ENCODE measurements at places on chromosomes 3 and 15.

GRCh38 chr3:39100500-39100886 is 6.9 kb downstream of the GORASP1 start:
- DNase-seq, result no peak

GRCh38 chr3:148873977-148874376 is 8.9 kb downstream of the CPA3 start:
- DNase-seq, result no peak

- no peak for DNase-seq
Measured at GRCh38 chr15:70147178-70147760, 49.6 kb upstream of the TLE3 start.

DNA sequence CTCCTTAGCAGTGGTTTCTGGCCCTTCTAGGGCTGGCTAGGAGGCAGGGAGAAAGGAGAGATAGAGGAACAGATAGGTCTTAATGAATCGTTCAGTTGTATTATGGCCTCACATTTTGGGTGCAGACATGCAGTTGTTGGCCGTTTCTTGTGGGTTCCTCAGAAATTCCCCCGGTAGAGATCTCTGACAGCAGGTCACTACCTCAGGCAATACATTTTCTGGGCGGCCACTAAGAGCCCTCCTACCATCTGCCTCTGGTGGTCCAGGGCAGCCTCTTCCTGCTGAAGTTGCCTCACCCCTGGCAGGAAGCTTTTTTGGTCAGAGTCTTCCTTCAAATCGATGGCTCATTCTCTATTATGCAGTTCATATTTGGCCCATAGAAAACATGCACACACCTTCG is 266.1 kb downstream of the SV2B start:
- DNase-seq, result no peak

DNA sequence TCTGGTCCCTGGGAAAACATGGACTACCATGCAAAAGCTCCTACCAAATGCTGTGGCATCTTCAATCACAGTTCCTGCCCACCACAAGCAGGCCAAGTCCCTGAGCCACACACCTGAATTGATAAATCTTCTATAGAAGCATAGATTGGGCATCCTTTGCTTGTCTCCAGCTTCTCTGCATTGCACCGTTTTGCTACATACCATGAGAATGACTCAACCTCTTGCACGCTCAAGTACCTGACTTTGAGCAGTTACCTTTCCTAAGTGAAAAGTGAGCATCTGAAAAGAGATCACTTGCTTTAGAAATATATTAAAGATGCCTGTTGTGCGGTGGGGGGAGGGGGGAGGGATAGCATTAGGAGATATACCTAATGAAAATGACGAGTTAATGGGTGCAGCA is 31.3 kb downstream of the GATM start:
- no peak for DNase-seq

DNA sequence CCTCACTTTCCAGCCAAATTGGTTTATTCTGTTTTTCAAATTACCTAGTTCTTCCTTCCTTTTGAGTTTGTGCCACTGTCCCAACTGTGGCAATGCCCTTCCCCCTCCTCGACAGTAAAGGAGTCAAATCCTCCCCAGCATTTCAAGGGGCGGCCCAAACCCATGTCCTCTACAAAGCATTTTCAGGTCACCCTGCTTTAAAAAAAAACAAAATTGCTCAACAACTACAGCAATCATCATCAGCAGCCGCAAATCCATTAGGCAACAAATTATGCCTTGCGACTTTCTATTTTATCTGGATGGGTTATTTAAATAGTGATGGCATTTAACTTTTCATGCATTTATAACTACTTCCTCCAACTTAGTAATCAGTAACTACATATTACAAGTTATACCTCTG is 32.7 kb downstream of the PLD1 start:
- DNase-seq, result no peak

GRCh38 chr3:113717818-113718217 is 21.4 kb upstream of the USF3 start:
- no peak for DNase-seq

DNA sequence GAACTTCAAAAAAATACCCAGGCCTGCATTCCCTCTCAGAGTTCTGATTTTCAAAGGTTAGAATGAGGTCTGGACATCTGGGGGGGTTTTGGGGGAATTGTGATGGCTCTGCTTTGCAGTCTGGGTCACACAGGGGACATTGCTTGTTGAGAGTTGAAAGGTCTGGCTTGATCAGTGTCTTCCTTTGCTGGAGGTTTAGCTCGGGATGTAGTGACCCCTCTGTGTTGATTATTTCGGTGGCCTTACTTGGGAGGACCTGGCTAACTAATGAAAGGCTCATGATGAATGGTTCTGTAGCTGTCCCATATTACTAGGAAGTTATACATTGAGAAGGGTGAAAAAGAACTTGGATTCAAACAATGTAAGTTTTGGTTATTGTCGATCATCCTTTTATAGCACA is 23.7 kb downstream of the TPM1 start:
- DNase-seq, result no peak

DNA sequence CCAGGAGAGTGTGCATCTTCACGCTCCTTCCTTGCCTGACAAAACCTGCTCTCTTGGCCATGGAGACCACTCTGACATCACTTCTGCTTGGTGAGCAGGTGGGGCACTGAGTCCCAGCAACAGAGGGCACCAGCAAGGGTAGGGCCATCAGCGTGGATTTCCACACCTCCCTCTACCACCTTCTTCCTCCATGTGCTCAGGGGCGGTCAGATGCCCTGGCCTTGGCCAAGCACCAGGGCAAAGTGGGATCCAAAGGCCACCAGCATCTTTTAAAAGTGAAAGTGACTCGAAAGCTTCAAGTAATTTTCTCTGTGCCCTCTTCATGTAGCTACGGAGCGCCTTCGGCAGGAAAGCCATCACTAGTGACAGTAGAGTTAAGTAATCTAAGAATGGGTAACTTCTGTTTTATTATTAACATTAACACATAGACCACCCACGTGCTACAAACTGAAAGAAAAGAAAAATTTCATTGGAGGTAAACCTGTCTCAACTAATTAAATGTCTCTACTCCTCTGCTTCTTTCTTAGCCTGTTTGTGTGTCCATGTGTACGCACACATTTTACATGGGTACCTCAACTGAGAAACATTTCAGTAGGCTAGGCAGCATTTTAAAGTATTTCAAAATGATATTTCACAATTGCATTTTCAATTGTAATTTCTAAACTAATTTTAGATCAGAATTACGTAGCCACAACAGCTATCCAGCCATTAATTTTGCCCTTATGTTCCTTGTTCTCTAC is 57.9 kb downstream of the CHSY1 start:
- no peak for DNase-seq

- DNase-seq, result peak; percentile 46
Measured at GRCh38 chr3:126197854-126198584, 17.6 kb upstream of the ALDH1L1 start.

GRCh38 chr3:162368417-162368816 is 871.8 kb downstream of the OTOL1 start:
- DNase-seq, result no peak

DNA sequence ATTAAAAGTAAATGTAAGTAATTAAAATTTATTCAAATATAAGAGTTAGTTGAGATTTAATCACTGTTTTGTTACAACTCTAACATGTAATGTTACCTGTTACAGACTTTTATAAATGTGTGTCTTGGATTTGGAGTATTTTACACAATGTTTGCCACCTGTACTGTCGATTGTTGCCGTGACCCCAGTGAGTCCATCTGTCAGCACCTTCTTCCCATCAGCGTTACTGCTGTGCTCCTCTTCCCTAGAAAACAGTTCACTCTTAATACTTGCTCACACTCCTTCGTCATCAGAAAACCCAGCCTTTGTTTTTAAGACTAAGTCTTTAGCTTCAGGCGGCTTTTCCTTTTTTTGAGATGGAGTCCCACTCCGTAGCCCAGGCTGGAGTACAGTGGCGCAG is 40.5 kb upstream of the FBXL22 start:
- no peak for DNase-seq

GRCh38 chr15:99168601-99169580 is 64.0 kb downstream of the SYNM start:
- DNase-seq, result no peak

- DNase-seq, result no peak
Measured at GRCh38 chr3:20079621-20080020, 39.4 kb downstream of the KAT2B start.

- DNase-seq, result no peak
Measured at GRCh38 chr3:174303907-174304560, 555.1 kb upstream of the NAALADL2 start.

DNA sequence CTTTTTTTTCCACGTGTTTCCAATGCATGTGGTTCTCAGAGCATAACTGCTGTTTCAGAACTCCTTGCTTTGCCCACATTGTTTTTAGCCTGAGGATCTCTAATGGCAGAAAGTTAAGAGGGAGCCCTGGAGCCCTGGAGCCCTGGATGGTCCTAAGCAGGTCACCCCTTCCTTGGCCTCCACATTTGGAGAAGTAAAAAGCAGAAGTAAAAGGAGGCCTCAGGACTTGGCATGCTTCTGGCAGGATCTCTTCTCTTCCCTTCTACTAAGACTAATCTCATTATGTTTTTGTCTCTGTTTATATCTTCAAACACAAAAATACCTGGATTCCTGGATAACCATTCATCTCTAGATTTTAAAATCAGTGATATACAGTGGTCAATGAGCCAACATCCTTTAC is 50.1 kb downstream of the P2RY1 start:
- no peak for DNase-seq

DNA sequence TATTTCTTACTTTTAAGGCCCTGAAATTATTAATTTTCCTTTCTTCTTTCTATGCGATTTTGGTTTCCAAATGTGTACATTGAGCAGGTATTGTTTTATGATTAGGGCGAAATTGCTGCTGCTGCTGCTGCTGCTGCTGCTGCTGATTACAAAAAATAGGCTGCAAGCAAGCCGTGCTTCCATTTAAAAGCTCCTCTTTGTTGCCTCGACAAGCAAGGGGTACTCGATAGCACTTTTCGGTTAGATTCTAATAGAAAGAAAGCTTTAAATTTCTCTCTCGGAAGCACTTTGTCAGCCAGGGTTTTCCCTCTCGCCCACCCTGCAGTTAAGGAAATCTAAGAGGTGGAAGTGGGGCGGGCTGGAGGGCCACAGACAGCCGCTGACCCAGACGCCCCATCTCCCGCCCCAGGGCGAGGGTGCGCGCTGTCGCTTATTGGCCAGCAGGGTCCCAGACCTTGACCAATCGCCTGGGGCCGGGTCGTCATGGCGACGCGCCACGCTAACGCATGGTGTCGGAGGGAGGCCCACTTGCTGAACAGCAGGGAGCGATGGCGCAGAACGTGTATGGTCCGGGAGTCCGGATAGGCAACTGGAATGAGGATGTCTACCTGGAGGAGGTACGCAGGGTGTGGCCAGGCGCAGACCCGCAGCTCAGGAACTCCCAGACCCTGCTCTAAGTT is at the start of gene CFAP161:
TSS of gene CFAP161 (plus strand) at position 489 of the 680 bp plus-strand sequence. CDS start at position 549, 60 bp downstream.
- DNase-seq, result peak; percentile 61

GRCh38 chr3:143171141-143171980 is 51.8 kb downstream of the CHST2 start:
- DNase-seq, result peak; percentile 55

- DNase-seq, result no peak
Measured at GRCh38 chr3:172213904-172214303, 174.5 kb downstream of the FNDC3B start.

GRCh38 chr3:67044295-67044694 is 46.2 kb downstream of the KBTBD8 start:
- DNase-seq, result no peak

- no peak for DNase-seq
Measured at GRCh38 chr3:18580268-18580667, 155.1 kb upstream of the SATB1 start.

- no peak for DNase-seq
Measured at GRCh38 chr3:58154626-58155449, 55.9 kb downstream of the DNASE1L3 start.

DNA sequence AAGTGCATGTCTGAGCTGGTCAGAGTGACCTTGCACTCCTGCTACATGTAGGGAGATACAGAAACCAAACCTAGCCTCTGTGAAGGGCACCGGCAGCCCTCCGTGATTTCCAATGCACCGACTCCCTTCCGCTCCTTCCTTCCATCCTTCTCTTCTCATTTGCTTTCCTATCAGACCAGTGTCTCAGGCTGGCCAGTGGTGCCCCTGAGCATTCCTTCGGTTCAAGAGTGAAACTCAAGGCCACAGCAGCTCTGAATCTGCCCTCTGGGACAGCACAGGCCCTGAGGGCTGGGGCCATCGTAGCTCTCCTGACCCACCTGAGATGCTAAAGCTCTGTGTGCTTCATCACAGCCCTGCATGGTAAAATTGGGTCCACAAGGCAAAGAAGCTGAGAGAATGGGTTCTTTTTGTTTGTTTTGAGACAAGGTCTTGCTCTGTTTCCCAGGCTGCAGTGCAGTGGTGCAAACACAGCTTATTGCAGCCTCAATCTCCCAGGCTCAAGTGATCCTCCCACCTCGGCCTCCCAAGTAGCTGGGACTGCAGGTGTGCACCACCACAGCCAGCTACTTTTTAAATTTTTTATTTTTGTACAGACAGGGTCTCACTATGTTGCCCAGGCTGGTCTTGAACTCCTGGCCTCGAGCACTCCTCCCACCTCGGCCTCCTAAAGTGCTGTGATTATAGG is 2.3 kb upstream of the BMF start:
- no peak for DNase-seq

- no peak for DNase-seq
Measured at GRCh38 chr15:83919978-83920510, 266.1 kb downstream of the ADAMTSL3 start.

DNA sequence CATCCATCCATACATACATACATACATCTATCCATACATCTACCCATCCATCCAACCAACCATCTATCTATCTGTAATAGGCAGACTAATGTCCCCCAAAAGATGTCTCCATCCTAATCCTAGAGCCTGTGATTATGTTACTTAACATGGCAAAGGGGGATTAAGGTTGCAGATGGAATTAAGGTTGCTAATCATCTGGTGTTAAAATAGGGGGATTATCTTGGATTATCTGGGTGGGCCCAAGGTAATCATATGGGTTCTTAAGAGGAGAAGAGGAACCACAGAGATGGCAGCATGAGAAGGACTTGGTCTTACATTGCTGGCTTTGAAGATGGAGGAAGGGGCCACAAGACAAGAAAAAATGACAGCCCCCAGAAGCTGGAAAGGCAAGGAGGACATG is 14.7 kb upstream of the RPL29 start:
- DNase-seq, result no peak

DNA sequence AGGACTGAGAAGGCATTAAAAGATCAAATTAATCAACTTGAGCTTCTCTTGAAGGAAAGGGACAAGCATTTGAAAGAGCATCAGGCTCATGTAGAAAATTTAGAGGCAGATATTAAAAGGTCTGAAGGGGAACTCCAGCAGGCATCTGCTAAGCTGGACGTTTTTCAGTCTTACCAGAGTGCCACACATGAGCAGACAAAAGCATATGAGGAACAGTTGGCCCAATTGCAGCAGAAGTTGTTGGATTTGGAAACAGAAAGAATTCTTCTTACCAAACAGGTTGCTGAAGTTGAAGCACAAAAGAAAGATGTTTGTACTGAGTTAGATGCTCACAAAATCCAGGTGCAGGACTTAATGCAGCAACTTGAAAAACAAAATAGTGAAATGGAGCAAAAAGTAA is 149.7 kb upstream of the LRRFIP2 start:
- no peak for DNase-seq

- DNase-seq, result no peak
Measured at GRCh38 chr3:159856590-159857104, 132.0 kb upstream of the IL12A start.

- DNase-seq, result no peak
Measured at GRCh38 chr3:115164374-115165221, 17.5 kb upstream of the ZBTB20 start.

GRCh38 chr15:94523873-94524272 is 292.5 kb downstream of the MCTP2 start:
- no peak for DNase-seq
